Non-pigmented ciliary epithelial cell (primary cell): ENCODE measurements at places on chromosomes 2 and 18.
A peak's percentile ranks its signal among the peaks of the same experiment; 100 is the strongest.

DNA sequence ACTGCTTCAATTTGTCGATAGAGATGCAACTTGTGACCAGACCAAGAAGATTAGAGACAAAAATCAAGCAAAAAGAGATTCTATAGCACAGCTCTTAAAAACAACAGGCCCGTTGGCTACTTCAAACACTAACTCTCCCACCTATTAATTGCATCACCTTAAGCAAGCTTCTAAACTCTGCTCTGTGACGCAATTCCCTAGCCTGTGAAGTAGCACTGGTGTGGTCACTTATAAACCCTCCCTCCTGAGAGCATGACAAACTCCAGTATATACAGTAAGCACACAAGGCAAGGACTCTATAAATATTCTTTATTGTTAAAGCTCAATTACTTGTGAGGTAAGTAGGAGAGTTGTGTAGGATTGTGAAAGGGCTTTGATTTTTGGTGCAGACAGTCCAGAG, 72.3 kb downstream of the CMPK2 start:
- DNase-seq = no peak

- no peak for DNase-seq
Measured at GRCh38 chr18:61735564-61736102, 157.2 kb downstream of the RNF152 start.

DNA sequence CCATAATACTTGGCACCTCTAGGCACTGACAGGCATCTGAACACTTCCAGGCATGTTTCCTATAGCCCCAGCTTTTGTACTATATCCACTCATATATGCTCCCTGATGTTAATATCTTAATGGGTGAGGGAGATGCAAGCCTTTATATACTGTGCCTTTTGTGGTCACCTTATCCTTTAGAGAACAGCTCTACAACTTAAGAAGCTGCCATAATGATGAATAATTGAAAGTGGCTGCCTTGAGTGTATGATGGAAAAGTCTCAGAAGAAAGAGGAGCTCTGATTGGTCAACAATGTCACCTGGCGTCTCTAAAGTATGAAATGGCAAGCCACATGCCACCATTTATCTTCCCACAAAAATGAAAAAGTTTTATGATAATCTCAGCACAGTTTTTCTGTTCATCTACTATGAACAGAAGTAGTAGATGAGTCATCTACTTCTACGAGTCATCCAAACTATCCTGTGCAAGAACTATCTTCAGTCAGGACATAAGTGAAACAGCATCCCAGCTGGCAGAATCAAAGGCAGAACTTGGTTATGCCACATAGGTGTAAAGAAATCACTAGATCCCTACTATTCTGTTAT, 997.9 kb upstream of the CELF4 start:
- no peak for DNase-seq

DNA sequence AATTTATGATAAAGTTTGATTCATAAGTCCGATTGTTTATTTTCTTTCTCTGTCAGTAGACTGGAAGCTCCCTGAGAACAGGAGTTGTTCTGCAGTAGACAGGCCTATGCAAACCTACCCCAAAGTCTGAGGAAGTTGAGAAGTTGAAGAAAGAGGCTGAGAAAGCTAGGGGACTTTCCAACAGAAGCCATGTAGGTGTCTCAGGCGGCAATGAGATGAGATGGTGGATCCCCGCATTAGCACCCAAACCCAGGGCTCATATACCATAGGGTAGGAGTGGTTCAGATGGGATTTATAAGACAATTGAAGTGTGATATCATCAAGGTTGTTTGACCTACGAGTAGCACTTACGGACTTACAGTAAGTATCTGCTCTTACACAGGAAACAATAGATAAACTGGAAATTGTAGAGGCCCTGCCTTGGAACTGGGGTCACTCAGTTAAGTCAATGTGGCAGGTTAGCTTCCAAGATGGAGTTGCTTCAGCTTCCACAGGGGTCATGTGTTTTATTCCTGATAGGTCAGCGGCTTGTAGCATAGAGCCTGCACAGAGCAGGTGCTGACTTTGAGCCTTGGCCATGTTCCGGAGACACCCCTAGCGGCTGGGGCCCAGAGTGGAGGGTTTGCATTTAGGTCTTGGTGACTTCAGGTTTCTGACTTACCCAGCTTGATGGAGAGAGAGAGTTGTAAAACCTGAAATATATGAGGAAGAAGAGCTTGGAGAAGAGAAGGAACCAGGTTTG, 2.3 kb upstream of the PSD4 start:
- no peak for DNase-seq

DNA sequence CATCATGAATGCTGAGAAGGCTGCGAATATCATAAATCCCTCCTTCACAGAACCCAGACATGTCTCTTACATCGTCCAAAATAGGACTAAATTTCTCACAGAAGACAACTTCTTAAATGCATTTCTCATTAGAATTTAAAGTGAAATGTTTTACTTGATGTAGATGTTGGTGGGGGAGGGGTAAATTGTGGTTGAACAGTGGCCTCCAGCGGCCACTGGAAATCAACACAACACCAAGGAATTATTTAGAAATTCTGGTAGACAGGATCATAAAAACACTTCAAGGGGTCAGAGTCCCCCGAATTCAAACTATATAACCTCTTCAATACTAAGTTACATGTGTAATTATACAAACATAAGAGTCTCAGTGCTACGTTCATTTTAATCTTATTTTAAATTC, 135.9 kb downstream of the ABCA12 start:
- peak; percentile 15 for DNase-seq

GRCh38 chr2:65072181-65072970, 16.2 kb downstream of the CEP68 start:
- no peak for DNase-seq

GRCh38 chr2:31558401-31559295, 22.1 kb downstream of the SRD5A2 start:
- peak; percentile 26 for DNase-seq

- no peak for DNase-seq
Measured at GRCh38 chr2:62465741-62466502, 40.1 kb downstream of the TMEM17 start.

DNA sequence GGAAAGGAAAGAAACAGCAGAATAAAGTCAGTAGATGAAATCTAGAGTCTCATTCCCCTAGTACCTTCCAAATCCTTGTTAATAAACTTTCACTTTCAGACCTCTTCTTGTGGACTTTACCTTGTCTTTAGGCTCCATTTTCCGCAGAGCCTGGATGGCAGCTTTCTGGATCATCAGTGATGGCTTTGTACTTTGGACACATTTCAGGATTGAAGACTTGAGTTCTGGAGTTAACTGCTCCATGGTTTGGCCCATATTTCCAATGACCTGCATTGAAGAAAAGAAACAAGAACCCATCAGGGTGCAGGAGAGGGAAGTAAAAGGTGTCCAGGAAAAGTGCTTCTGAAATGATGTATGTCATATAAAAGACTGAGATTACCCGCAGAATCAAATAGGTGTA, 14.4 kb downstream of the APOB start:
- no peak for DNase-seq

DNA sequence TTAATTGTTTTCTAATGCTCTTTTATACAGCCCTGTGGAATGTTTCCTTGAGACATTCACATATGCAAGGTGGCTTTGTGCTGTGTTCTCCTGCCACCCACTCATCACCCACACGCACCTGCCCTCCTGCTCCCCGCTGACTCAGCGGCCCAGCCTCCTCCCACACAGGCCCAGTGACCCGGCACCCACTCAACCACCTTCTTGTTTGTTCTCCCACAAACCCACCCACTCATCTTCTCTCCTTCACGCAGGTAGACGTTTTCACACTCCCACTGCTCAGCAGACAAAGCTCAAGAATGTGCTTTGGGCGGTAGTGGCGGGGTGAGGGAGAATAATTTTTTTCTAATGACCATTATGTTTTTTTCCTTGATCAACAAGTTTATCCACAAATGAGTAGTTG, 28.6 kb upstream of the NEMP2 start:
- no peak for DNase-seq

- no peak for DNase-seq
Measured at GRCh38 chr2:88671786-88672427, 19.6 kb upstream of the RPIA start.

DNA sequence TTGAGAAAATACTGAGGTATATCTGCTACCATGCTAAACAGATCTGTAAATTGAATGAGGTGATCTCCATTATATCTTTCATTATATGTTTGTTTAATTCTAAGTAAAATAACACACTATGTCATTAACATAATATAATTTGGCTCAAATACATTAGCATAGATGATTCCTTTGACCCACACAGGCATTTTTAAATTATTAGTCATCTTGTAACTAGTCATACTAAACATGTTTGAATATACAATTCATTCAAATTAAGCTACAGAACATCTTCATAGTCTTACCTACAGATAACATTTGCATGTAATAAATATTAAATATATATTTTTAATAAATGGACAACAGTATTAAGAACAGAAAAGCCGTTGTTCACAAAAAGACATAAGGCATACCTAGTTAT, 52.7 kb upstream of the KYNU start:
- DNase-seq = no peak

- no peak for DNase-seq
Measured at GRCh38 chr2:104047516-104047915, 806.4 kb upstream of the POU3F3 start.

DNA sequence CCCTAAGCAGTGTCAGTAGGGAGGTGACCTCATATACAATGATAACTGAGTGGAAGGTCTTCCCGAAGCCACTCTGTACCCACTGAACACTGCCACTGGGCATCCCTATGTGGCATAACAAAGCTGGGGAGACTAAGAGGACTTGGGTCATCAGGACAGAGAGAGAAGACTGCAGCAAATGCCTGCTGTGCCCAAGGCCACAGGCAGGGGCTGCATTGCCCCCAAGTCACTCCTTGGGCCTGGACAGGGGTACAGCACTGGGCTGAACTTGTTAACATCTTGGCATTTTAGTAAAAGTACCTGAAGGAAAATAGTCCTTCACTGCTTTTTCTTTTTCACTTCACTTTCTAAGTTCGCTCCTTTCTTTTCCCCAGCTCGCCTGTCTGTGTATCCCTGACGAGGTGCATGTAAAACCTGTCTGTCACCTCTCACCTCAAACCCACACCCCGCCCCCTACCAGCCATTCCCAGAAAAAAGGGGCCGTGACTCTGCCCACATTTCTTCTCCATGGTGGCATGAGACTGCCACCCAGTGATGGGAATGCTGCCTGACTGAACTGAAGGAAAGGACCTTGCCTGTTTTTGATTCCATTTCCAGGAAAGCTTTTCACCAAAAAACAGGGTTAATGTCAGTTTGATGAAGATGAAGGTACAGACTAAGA, 62.9 kb downstream of the MTHFD2 start:
- no peak for DNase-seq

DNA sequence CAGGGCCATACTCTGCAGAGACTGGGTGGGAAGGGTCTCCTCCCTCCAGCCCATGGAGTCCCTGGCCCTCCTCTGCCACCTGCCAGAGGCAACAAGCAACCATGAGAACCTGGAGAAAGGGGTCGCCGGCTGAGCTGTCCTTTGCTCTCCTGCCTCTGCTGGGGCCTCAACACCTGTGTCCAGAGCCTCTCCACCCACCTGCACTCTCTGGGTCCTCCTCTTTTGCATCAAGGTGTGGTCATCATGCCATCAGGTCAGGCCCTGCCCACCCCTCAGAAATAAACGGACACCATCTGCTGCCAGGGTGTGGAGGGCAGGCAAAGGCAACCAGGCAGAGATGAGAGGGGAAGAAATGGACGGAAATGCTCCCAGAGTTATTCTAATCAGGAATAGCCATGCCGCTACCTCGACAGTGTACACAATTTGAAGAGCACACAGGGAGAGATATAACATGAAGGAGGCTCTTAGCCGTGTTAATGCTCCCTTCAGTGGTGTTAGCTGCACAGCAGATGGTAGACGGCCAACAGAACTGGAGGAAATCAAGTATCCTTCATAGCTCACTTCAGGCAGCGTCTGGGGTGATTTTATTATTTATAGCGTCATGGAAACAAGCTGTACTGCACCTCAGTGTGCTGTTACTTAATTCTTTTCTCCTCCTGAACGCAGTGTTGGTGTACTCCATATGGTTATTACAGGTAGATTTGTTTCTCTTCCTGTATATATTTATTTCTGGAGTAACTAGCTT, 247.9 kb downstream of the TSN start:
- DNase-seq = no peak
